ENCODE measurements at places on chromosomes 7 and 10.

DNA sequence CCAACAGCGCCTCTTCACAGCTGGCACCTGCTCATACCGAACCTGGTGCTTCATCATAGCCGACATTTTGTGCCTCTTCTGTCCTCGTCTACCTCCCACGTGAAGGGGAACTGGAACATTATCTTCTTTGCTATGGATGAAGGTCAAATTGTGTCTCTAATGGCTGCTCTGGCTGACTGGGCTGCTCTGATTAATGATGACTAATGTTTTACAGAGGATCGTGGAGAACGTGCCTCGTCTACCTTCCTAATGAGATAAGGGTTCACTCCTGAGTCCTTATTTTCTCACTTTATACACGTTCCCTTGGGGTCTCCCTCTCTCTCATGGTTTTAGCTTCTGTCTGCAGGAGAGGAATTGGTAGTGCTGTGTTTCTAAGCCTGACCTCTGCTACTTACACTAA is 420.3 kb downstream of the PHTF2 start:
- no peak for DNase-seq
- no peaks in the 10 kb centered on the region for H3K36me3 ChIP-seq
- H3K27ac ChIP-seq = no peak overlapping the region
- H3K27me3 ChIP-seq = no peaks in the 10 kb centered on the region
- H3K4me1 ChIP-seq = no peaks in the 10 kb centered on the region
- H3K4me3 ChIP-seq = no peak overlapping the region

- H3K36me3 ChIP-seq = no peaks in the 10 kb centered on the region
- no peak overlapping the region for H3K27ac ChIP-seq
- no peaks in the 10 kb centered on the region for H3K4me1 ChIP-seq
- DNase-seq = no peak
- no peak overlapping the region for H3K4me3 ChIP-seq
These were observed 26.0 kb downstream of the DOCK4 start for GRCh38 chr7:112180223-112180622.

- H3K27ac ChIP-seq = no peak overlapping the region
- H3K27me3 ChIP-seq = peaks cover 5% of the 10 kb centered on the region
- H3K4me3 ChIP-seq = no peak overlapping the region
- H3K36me3 ChIP-seq = no peaks in the 10 kb centered on the region
- no peaks in the 10 kb centered on the region for H3K4me1 ChIP-seq
- DNase-seq = no peak
These were observed 134.9 kb downstream of the SH3PXD2A start for GRCh38 chr10:103720328-103720963.

- no peak overlapping the region for H3K27ac ChIP-seq
- no peaks in the 10 kb centered on the region for H3K4me1 ChIP-seq
- no peaks in the 10 kb centered on the region for H3K36me3 ChIP-seq
These were observed 166.2 kb upstream of the YAE1 start for GRCh38 chr7:39399986-39400385.

DNA sequence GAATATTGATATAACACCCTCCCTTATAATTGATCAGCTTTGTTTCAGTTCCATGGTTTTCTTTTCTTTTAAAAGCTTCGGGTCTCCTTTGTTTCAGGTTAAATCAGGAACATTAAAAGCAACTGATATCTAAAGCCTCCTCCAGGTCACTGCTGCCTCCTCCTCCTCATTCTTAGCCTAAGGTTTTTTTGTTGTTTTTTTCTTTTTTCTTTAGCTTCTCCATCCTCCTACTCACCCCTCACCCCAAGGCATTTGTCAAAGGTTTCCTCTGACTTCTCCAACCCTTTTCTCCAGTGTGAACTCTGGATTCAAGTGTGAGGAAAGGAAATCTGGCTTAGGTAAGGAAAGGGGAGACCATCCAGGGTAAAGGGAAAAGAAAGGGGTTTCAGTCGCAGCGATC is 420.2 kb upstream of the NFE2L3 start:
- no peak overlapping the region for H3K4me3 ChIP-seq
- H3K27me3 ChIP-seq = peaks cover 9% of the 10 kb centered on the region
- H3K27ac ChIP-seq = no peak overlapping the region

DNA sequence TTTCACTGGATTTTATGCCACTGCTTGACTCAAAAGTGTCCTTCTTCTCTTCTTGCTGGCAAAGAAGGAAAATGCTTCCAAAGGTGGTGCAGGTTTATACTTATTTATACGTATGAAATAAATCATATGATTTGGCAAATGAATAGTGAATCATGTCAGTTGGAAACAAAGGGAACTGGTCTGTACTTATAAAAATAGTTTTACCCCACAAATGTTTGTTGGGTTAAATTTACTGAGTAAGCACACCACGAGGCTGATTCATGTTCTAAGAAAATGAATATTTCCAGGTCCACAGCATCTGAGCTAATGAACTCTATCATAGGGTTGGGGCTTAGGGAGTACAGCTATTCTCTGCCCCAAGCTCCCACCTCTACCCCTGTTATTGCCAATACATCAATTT is 232.2 kb downstream of the TRIL start:
- no peak for DNase-seq
- no peaks in the 10 kb centered on the region for H3K36me3 ChIP-seq
- no peaks in the 10 kb centered on the region for H3K27me3 ChIP-seq
- H3K27ac ChIP-seq = no peak overlapping the region
- no peak overlapping the region for H3K4me3 ChIP-seq

Measured in activated T-helper 2 cell treated with anti-CD3 and anti-CD28 coated beads, Interferon-gamma antibody, Interleukin-2, Interleukin-4, amounts not matched to agents 10 μg/mL and 5 μg/mL and 100 μg/mL, durations not matched to agents 14 hours and 24 hours and 36 hours (primary cell).